GM23248 (cell line): ENCODE measurements at places on chromosomes 5 and 9.

GRCh38 chr5:51387884-51388275, 4.6 kb downstream of the ISL1 start:
- DNase-seq, result no peak

GRCh38 chr5:16666130-16666882, 49.5 kb upstream of the RETREG1 start:
- no peak for DNase-seq

GRCh38 chr5:10631316-10631996, 67.6 kb downstream of the ANKRD33B start:
- no peak for DNase-seq

DNA sequence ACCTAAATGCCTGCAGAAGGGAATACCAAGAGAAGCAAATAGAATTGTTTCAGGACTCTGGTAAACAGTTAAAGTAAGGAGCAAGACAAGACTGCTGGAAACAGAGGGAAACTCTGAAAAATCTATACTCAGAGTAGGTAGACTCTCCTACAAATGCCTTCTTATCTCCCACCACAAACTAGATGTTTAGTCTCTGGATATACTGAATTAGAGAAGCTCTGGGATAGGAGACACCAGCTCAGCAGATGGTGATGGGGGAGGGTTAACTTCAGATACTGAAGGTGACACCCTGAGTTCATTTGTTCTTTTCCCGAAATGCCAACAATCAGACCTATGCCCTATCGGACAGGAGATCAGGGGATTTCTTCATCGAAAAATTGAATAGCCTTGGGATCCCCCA, 54.1 kb upstream of the CHD1 start:
- DNase-seq, result no peak

- DNase-seq, result peak; percentile 34
These were observed 28.4 kb downstream of the CSF1R start for GRCh38 chr5:150057996-150058395.

DNA sequence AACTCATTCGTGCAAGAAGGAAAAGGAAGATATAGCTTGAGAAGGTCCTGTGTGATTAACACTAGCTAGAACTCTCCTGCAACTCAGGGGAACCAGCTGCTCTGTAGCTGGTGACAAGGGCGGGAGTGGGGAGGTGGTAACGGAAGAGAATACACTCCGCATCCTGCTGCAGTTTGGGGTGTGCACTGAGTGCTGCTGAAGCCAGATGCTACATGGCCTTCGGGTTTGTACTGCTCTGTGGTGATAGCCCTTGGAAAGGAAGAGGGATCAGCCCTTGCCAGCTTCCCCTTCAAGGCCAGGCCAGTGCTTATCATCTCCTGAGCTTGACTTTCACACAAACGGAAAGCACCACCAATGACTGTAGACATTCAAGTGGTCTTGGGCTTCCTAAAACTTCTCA, 34.3 kb downstream of the FRMD3 start:
- no peak for DNase-seq

DNA sequence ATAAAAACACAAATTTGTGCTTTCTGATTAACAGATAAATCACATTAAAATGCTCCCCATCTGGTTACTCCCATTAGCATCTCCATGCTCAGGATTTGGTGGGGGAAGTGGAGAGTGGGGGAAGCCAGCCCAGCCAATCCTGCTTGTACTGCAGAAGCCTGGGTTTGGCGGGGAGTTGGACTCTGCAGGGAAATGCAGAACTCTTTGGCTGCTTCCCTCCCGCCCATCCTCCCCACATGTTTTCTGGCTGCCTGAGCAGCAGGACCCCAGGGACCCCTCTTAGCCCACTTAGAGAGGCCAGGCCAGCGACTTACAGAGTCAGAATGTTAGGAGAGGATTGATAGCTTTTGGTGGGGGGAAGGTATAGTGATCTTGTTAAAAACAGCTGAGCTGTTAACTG, 59.5 kb upstream of the FOXI1 start:
- DNase-seq, result no peak

DNA sequence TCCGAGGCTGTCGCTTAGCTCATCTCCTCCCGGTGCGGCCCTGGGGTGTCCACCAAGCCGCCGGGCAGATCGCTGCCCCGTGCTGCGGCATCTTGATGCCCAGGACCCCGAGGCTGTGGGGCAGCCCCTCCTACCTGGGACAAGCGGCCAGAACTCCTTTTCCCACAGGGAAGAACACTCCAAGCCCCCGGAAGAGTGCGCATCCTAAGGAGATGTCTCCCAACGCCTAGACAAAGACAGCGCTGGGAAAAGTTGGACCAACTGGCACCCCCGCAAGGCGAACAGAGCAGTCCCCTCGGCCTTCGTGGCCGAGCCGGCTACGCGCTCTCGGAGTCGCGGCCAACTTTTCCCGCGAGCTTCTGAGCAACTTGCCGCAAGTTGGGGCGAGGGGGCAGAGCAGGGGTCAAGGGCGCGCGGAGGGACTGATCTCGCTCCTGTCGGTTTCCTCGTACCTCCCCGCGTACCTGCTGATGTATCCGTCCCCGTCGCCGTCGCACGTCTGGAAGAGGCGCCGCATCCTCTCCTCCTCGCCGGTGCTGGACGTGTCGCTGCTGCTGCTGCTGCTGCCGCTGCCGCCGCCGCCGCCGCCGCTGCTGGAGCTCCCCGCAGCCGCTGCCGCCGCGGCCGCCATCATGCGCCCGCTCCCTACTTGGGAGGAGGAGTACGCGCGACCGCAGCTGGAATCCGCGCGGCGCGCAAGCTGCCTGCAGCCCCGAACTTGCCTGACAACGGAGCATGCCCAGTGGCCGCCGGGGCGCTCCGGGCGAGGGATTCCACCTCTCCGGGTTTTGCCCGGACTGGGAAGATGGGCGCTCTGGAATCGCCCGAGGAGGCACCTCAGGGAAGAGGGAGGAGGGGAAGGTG, at the start of gene MCC:
Gene MCC, minus strand, starts transcription at position 673 of the 864 bp plus-strand sequence.
- DNase-seq, result peak; percentile 95

DNA sequence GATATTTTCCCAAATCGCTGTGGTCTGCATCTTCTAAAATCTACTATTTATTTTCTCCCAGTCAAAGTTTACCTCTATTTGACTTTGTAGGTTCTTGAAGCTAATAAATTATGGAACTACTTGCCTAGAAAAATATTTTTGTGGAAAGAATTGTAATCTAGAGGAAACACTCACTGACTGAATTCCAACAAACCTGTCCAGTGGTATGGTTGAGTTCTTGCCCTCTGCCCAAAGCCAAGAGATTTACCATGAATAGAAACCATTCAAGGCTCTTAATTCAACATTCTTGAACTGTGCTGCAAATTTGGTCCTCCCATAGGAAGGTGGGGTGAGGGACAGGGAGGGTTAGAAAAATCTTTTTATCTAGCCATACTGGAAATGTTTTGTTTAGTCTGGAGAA, 233.9 kb upstream of the MAP3K1 start:
- DNase-seq, result no peak

- DNase-seq, result no peak
These were observed 103.0 kb upstream of the CDH6 start for GRCh38 chr5:31090467-31090866.

GRCh38 chr5:42641336-42642005, 115.1 kb upstream of the CCDC152 start:
- no peak for DNase-seq

DNA sequence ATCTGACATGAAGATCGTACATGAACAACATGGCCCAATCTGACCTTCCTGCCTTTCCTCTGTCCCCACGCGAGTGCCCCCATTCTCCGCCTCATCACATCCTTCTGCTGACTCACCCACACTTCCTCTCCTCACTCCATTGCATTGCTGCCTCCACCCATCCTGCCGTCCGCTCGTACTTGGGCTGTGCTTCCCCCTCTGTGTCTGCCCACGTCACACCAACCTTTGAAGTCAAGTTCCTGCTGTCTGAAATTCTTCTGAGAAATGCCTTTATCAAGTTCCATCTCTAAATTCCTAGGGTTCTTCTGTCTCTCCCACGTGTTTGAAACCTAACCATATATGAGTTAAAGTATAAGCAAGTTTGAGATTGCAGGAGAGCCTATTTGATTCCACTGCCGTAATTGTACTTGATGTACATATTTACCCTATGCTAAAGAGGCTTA, 18.0 kb upstream of the STARD4 start:
- DNase-seq, result peak; percentile 54

GRCh38 chr5:128537221-128537999, 635 bp downstream of the FBN2 start:
- peak; percentile 79 for DNase-seq

GRCh38 chr9:112157087-112157486, 18.0 kb downstream of the SUSD1 start:
- no peak for DNase-seq

GRCh38 chr5:151191661-151192060, 32.2 kb downstream of the CCDC69 start:
- no peak for DNase-seq

GRCh38 chr5:3380689-3381088, 214.9 kb upstream of the IRX1 start:
- no peak for DNase-seq

- peak; percentile 33 for DNase-seq
These were observed 174.1 kb downstream of the C9orf152 start for GRCh38 chr9:110033869-110034268.

DNA sequence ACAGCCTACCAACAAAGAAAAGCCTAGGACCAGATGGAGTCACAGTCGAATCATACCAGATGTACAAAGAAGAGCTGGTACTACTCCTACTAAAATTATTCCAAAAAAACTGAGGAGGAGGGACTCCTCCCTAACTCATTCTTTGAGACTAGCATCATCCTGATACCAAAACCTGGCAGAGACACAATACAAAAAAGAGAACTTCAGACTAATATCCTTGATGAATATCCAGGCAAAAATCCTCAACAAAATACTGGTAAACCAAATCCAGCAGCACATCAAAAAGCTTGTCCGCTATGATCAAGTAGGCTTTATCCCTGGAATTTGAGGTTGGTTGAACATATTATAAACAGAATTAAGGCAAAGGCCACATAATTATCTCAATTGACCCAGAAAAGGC, 900.4 kb upstream of the ARRDC3 start:
- DNase-seq, result no peak

DNA sequence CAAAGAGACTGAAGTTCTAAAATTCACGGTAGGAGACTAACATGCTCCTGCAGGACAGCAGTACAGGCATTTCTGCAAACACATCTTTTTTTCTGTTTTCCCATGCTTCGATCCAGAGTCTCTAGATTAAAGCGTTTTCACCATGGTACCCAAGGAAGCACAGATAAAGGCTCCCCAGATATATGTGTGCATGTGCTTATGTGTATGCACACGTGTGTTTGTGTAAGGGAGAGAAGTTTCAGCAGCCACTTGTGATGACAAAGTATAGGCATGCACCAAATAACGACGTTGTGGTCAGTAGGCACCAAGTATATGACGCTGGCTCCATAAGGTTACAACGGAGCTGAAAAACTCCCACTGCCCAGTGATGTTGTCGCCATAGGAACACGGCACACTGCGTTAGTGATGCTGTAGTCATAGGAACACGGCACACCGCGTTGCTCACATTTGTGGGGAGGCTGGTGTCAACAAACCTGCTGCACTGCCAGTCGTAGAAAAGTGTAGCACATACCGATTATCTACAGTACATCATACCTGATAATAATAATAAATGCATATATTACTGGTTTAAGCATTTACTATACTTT, 21.7 kb downstream of the MED10 start:
- DNase-seq, result no peak

- DNase-seq, result no peak
These were observed 33.3 kb downstream of the PIP5K1B start for GRCh38 chr9:68738358-68738757.

- peak; percentile 89 for DNase-seq
These were observed 1.2 kb upstream of the MEGF9 start for GRCh38 chr9:120715389-120715924.

GRCh38 chr5:40497573-40497972, 182.1 kb upstream of the PTGER4 start:
- peak; percentile 9 for DNase-seq

- DNase-seq, result no peak
These were observed 31.2 kb downstream of the LARP1 start for GRCh38 chr5:154786414-154786813.

- no peak for DNase-seq
These were observed 161.6 kb downstream of the COL23A1 start for GRCh38 chr5:178428341-178429155.

DNA sequence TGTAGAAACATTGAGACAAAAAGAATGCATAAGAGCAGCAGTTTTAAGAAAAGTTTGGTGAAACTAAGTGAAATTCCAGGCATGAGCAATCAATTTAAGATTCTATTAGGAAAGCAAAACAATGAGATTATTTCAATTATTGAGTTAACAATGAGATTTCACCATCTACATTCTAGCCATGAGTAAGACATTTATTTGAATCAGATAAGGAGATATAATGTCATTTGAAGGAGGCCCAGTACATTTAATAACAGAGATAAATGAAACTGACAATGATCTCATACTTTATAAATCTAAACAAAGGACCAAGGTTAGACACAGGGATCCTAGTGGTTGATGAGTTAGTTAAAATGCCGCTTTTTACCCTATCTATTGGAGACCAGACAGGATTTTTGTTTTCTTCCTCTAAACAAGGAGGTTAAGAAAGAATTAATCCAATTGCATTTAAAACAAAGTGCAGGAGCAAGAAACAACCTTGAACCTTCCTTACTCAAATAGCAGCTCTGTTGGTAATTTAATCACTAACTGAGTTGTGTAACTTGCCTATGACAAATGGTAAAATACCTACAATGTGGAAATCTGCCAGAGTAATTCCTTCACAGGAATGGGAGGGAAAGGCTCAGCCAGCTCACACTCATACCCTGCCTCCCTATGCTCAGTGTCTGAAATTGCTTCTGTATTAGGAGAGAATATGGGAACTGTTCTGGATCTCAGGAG, 103.5 kb upstream of the NR3C1 start:
- peak; percentile 97 for DNase-seq

DNA sequence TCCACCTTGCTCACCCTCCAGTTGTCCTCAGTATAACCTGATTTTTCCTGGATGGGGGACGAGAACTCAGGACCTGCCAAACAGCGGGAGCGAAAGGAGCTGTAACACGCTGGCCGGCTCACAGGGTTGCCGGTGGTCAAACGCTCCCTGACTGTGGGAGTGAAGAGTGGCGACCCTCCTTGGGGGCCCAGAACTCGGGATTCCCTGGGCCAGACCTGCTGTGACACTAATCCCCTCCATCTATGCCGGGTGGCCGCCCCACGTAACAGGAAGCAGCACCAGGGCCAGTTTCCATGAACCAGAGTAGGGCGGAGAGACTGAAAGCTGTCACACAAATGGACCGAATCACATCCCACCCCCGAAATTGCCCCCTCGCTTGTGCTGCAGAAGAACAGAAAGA, 1809.2 kb upstream of the ACO1 start:
- DNase-seq, result no peak

GRCh38 chr5:145056800-145057199, 778.3 kb downstream of the PRELID2 start:
- DNase-seq, result peak; percentile 33

DNA sequence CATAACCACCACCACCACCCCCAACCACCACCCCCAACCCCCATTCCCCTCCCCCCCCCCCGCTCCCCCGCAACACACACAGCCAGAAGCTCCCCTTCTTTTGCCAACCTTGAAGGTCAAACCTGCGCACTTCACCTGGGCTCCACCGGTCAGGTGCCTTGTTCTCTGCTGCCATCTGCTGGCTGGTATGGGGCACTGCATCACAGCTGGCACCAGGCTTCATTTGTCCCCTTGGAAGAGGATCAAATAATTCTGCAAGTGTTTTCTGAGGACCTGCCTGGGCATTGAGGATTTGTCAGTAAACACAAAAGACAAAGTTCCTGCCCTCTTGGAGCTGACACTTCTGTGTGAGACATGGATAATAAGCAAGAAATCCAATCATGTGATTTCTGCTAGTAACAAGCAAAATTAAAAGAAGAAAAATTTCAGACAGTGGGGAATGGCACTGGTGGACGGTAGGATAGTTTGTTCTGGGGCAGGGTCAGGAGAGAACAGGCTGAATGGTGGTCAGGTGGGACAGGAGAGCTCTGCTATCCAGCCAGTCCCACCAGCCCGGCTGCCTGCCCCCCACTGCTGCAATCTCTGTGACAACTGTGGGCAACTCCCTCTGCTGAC, 55.6 kb upstream of the LMX1B start:
- DNase-seq, result peak; percentile 47
